ENCODE measurements at places on chromosomes 11 and 22.

GRCh38 chr22:45686836-45687235 is 15.2 kb downstream of the ATXN10 start:
- DNase-seq = no peak

DNA sequence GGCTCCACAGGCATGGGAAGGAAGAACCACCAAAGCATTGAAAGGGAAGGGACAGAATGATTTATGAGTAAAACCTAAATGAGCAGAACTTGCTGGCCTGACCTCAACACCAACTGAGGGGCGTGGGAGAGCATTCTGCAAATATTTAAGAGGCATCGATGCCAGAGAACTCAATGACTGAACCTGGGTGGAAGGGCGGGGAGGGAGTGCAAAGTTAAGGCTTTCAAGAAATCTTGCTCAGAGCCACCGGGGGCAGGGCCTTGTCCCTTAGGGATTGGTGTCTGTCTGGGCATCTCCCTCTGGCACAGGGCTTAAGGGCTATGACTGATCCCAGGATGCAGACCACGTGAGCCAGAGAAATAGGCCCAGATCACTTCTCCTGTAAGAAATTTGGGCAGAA is 137.1 kb downstream of the ADAMTS15 start:
- DNase-seq = no peak

GRCh38 chr11:114162719-114163123 is 103.2 kb downstream of the ZBTB16 start:
- peak; percentile 94 for DNase-seq

DNA sequence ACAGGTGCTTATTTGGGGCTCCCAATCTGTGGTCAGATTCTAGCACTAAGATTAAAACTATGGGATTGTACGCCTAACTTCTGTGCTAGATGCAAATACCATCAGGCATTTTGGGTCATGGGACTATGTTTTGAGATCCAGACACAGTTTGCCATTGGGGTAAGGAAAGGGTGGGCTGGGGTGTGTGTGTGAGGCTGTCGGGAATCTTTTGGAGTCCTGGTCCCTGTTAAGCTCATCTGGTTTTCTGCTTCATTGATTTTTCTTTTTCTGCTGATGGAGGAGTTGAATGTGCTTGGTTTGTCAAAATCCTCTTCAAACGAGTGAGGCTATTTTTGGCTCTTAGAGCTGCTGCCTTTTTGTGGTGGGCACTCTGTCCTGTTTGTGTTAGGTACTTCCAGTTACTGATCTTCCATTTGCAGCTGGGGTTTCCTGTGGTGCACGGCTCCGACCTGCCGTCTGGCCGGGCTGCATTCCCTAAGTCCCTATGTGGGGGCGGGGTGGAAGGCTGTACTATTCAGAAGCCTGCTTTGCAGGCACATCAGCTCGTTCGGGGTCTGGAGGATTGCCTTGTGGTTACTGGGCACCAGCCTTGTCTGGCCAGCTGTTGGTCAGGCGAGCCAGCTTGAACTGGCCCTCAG is 2.9 kb downstream of the BCR start:
- DNase-seq = peak; percentile 52

- DNase-seq = no peak
These were observed 40.4 kb upstream of the AMPD3 start for GRCh38 chr11:10414659-10415058.

DNA sequence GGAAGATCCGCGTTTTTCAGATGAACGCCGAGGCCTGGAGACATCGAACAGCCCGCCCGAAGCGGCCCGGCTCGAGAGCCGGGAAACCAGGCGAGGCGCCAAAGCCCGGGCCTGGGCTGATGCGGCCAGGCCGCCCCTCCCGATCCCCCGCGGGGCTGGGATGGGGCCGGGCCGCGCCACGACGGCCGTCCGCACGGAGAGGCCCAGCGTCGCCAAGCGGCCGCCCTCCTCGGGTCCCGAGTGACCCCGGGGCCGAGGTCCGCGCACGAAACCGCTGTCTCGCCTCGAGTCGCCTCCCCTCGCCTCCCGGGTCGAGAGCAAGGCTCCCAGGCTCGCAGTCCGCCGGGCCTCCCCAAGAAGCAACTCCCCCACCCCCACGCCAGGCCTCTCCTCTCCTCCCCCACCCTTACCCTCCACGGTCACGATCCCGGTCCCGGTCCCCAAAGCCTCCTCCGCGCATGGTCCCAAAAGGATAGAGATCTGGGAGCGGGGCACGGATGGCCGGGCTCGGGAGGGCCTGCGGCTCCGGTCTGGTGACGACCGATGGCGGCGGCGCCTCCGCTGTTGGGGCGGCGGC is 482 bp downstream of the DDX17 start:
- peak; percentile 45 for DNase-seq

- DNase-seq = no peak
These were observed 58.3 kb downstream of the AMOTL1 start for GRCh38 chr11:94826415-94826814.

DNA sequence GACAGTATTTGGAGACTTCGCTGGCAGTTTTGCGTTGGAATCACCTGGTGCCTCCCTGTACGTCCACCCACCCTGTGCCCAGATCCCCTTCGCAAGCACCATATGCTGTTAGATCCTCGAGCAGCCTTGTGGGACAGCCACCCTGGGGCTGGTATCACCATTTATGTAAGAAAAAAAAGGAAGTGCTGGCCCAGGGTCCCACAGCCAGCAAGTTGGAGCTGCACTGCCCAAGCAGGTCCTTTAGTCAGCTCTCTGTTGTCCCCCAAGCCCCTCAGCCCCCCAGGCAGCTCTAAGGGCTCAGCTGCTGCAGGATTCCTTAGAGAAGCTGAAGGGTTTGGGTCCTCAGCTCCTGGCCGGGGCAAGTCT is 80.3 kb downstream of the FBLN1 start:
- no peak for DNase-seq

GRCh38 chr11:70703141-70704064 is 305.1 kb downstream of the CTTN start:
- no peak for DNase-seq

- no peak for DNase-seq
These were observed 518.7 kb downstream of the NTM start for GRCh38 chr11:131889146-131889577.

DNA sequence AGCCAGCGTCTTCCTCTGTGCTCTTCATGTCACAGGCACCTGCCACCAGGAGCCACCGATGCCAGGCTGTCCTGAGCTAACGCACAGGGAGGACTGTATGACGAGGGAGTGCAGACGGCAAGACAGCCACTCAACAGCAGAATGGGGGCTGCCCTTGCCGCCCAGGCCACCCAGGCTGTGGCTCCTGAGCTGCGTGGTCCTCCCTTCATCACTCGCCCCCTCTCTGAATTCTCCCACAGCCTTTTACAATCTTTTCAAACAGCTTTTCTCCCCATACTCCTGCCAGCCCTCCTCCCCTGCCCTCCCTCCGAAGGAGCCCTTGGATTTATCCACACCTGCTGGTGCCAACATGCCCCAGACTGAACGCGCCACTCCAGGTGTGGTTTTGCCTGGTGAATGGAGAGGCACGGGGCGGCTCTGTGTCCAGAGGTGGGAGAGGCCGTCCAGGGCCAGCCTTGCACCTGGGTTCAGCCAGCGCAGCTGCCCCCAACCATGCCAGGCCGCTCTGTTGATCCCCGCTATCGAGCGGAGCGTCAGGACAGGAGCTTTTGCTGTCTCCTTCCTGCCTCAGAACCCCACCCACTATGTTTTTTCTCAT is 22.0 kb downstream of the OVOL1 start:
- no peak for DNase-seq

DNA sequence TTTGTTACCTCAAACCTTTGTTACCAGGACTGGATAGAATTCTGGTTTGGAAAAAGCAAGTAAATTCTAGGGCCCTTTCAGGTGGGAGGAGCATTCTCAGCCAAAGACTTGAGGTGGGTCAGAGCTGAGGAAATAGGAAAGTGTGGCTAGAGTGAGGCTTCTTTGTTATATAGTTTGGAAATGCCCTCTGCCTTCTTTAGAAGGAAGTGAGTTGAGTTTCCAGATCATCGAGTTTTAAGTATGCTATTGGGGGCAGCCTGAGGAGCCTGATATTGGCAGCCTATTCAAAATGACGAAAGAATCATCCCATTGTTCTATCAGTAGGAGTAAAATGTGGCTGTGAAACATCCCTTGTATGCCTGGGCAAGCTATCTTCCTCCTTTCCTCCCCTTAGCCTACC is 134.1 kb downstream of the ARHGAP42 start:
- DNase-seq = no peak

DNA sequence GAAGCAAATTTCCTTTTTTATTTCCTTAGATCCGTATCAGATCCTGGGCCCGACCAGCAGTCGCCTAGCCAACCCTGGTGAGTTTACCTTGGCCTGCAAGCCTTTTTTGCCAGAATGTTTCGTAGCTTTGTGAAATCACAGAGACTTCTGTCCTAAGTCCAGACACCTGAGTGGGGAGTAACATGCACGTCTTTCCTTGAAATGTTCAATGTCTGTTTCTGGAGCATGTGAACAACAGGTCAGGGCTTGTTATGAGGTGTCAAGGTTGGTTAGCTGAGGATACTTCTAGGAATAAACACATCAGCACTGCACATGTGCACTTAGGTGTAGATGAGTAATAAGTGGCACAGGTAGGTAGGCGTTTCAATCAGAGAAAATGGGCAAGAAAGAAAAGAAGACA is 58.0 kb downstream of the KCNJ1 start:
- DNase-seq = no peak

DNA sequence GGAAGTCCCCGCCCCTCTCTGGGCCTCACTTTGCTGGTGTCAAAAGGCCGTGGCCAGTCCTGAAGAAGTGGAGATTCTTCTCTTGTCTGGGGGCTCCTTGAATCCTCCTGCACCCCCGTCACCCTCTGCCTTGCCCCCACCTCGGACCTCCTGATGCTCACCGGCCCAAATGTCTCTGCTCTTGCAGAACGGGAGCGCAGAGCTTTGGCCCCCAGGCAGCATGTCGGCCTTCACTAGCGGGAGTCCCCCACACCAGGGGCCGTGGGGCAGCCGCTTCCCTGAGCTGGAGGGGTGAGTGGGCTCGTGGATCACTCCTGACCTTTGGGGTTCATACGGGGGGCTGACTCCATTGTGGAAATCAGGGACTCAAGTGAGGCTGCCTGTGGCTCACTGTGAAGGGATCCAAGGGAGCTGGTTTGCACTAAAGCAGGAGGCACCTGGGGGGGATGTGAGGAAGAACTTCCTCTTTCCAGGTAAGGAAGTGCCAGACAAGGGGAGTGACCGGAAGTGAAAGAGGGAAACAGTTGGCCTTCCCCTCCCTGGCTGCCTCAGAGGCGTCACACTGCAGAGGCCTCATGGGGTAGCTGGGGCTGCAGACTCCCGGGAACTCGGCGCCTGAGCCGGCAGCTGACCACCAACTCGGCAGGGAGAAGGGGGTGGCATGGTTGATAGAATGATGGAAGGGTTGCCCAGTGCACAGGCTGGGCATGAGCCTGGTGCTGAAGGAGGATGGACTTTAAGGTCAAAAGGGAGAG is 23.1 kb downstream of the CSF2RB start:
- DNase-seq = no peak

DNA sequence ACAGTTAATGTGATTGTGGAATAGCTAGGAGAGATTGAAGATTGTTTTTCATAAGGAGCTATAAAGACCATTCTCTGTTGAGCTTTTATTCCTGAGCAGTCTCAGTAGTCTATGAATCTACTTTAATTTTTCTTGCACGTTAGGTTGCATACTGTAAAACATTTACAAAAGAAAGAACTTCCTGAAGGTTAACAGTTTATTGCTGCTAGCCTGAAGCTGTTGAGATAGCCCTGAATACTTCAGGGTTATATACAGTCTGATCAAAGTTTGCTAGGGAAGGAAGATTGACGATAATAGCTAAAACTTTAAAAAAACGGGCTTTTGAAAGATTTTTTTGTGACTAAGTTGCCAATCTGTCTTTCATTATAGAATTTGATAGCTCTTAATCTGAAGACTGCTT is 64.8 kb downstream of the PPP6R3 start:
- no peak for DNase-seq

DNA sequence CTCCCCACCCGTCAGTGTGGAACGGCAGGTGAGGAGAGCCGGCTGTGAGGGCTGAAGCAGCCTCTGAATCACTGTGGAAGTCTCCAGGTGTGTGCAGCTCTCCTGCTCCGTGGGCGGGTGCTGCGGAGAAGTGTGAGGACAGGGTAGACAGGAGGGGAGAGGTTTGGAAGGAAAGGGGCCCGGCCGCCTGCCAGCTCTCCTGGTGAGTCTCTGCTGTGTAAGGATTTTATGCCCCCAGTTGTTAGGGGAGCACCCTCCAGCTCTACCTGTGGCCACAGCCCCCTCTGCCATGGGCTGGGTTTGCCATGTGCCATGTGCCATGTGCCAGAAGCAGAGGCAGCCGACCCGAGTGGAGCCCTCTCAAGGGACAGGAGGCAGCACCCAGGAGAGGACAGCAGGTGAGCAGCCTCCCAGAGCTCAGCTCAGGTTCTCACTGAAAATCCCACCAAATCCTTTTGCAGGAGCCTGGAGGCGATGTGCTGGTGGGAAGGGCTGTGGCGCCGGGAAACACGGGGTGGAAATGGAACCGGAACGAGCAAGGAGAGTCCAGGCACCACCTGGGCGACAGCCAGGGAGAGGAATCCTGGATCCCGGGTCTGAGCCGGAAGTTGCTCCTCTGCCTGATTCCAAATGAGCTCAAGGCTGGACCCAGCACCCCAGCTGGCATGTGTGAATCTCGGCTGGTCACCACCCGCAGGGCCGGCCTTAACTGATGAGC is 804.4 kb downstream of the BRD1 start:
- no peak for DNase-seq

DNA sequence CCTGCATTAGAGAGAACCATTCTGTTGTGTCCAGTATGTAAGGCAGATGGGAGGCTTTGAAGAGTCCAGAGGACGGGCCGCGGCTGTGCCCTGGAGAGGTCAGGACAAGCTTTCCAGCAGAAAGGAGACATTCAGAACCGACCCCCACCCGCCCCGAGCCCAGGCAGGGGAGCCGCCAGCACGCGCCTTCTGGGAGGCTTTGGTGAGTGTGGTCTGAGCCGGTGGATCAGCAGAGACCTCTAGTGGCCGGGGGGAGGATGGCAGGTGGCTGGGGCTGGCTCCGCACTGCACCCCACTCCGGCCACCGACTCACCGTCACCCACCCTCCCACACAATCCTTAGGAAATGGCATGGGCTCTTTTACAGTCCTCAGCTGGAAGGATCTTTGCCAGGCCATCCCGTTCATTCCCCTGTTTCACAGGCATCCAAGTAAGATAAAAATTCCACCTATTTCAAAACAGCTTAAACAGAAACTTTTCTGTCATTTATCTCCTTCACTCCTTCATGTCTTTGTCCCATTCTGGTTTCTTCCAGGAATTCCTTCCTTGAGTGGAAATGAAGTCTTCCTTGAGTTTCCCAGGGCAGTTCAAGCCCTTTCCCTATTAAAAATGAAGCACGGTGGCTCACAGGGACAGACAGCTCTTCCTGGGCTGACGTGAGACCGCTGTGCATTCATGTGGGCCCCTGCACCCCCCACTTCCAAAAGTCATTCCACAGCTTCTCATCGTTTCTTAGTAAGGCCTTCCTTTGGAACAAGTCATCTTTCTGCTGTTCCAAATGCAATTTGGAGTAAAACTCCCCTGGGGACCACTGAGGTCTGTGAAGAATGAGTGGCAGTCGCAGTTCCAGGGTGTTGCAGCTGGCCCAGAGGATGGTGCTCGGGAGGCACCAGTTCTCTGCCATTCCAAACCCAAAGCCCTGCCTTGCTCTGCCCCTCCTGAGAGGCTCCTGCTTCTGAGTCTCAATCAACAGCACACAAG is 91.0 kb downstream of the FEZ1 start:
- peak; percentile 41 for DNase-seq
